NCI-H2081 treated with DMSO at 0.1 percent for 48 hours (cell line): ENCODE measurements at places on chromosomes 1 and 21.

DNA sequence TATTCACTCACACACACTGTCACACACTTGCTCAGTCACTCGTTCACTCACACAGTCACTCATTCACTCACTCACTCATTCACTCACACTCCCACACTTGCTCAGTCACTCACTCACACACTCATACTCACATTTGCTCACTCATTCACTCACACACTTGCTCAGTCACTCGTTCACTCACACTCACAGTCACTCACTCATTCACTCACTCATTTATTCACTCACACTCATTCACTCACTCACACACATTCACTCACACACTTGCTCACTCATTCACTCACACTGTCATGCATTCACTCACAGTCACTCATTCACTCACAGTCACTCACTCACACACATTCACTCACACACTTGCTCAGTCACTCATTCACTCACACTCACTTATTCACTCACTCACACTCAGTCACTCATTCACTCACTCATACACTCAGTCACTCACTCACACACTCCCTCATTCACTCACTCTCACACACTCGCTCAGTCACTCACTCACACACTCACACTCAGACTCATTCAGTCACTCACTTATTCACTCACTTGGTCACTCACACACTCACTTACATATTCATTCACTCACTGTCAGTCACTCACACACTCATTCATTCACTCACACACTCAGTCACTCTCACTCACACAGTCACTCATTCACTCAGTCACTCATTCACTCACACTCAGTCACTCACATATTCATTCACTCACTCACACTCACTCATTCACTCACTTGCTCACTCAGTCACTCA lies 167.0 kb upstream of the C1orf174 start:
- no peak for DNase-seq

GRCh38 chr1:99327357-99327756 lies 63.1 kb downstream of the PLPPR4 start:
- no peak for DNase-seq

DNA sequence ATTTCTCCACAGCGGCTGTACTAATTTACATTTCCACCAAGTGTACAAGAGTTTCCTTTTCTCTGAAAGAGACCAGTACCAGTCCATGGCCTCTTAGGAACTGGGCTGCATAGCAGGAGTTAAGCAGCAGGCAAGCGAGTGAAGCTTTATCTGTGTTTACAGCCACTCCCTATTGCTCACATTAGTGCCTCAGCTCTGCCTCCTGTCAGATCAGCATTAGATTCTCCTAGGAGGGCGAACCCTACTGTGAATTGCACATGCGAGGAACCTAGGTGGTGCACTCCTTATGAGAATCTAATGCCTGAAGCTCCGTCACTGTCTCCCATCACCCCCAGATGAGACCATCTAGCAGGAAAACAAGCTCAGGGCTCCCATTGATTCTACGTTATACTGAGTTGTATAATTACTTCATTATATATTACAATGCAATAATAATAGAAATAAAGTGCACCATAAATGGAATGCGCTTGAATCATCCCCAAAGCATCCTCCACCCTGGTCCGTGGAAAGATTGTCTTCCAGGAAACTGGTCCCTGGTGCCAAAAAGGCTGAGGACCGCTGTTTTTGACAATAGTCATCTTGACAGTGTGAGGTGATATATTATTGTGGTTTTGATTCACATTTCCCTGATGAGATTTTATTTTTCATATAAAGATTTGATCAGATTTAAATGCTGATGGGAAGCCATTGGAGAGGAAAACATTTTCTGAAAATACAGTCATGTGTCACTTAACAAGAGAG lies 45.5 kb upstream of the MRPS6 start:
- DNase-seq, result no peak

- DNase-seq, result no peak
These were observed 32.8 kb upstream of the DNASE2B start for GRCh38 chr1:84365225-84366221.

DNA sequence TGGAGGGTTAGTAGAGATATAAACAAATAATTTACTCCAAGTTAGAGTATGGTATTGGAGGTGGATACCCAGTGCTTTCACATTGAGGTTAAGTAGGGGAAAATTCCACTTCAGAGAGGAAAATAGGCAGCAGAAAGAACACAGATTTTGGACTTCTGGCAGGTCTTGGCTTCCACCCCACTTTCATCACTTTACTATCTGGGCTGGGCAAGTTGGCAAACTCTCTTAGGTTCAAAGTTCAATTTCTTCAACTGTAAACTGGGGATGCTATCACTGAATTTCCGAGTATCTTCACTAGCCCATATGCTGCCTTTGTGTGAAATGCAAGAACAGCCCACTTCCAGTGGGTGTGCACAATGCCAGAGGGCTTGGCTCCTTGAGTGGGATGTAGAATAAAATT lies 214.9 kb downstream of the GABPA start:
- DNase-seq, result no peak

GRCh38 chr21:41598561-41599431 lies 90.8 kb upstream of the TMPRSS2 start:
- no peak for DNase-seq

DNA sequence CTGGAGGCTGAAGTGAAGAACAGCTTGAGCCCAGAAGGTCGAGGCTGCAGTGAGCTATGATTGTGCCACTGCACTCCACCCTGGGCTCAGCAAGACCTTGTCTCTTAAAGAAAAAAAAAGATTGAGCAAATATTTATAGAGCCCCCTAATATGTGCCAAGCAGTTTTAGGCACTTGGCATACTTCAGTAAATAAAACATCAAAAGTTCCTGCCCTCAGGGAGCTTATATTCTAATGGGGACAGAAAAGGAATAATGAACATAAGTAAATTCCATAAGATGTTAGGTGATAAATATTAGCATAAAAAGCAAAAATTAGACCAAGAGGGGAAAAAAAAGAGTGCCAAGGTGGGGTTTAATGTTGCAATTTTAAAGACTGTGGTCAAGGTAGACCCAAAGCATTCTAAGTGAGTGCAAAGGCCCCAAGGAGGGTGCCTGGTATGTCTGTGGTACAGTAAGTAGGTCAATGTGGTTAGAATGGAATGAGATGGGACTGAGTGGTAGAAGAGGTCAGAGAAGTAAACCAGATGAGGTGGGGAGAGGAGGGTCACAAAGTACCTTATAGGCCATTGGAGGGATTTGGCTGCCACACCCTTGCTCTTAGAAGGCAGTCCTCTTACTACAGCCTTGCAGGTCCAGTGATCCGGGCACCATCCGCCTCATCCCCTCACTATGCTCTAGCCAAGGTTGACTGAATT lies 2.2 kb upstream of the TOE1 start:
- DNase-seq, result no peak

DNA sequence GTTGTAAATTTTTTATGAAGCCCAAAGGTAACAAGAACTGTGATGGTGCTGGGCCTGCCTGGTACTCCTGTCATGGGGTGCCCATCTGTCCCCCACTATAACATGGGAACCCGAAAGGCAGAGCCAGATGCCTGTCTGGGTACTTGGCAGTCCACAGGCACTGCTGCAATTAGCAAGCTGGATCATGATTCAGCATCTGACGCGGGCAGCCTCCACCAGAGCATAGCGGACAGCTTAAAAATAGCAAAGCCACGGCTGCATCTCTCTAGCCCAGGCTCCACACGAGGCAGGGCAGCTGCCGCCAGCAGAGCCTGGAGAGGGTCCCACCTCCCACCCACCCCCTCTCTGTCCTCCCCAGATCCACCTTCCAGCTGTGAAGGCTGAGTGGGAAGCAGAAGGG lies 22.9 kb downstream of the SUSD4 start:
- no peak for DNase-seq

- no peak for DNase-seq
These were observed 30.0 kb downstream of the ADAMTS1 start for GRCh38 chr21:26815197-26815596.

DNA sequence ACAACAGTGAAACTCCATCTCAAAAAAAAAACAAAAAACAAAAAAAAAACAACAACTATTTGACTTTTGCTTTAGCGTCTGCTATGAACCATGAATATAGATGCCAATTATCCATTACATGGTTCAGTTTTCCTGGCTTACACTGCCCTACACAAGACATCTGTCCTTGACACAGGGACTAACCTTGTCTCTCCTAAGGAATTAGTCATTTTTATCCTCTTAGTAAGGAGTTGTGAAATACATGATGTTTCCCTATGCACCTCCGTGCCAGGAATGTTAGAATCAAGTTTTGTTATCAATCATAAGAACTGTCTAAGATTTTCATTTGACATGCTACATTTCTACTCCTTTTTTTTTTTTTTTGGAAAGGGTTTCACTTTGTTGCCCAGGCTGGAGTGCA lies 241.8 kb downstream of the KIF26B start:
- no peak for DNase-seq

- DNase-seq, result no peak
These were observed 59.4 kb downstream of the ZZZ3 start for GRCh38 chr1:77623066-77623465.

- no peak for DNase-seq
These were observed 753 bp downstream of the KIF1B start for GRCh38 chr1:10210841-10211804.

- no peak for DNase-seq
These were observed 85.3 kb upstream of the GALNT2 start for GRCh38 chr1:229981736-229982135.

DNA sequence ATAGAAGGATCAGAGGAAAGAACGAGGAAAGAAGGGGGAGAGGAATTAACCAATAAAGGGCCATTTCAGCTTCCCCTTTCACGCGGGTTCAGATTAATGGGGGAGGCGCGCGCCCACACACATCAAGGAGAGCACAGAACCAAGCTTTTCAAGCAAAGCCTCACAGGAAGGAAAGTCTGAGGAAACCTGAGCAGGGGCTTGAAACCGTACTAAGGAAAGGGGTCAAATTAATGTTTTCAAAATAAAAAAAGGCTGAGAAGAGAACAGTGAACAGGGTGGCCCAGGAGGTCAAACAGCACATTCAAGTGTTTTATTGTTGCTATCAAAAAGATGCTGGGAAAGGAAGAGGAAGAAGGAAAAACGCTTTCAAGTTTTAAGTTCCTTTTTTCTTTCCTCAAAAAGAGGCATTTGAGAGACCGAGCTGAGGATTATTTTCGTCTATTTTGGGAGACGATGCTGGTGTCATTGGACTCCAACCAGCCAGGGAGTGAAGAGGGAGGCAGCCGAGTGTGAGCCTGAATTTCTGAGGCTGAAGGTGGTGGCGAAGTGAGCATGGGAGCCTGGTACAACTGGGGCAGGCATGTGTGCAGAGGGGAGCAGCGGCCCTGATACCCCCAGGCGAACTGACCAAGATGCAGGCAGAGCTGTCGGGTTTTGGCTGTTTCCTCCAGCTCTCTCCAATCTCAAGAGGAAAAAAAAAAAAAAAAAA lies 88.4 kb downstream of the PROX1 start:
- DNase-seq, result no peak

- DNase-seq, result no peak
These were observed 11.5 kb downstream of the RIPK4 start for GRCh38 chr21:41755258-41755933.

DNA sequence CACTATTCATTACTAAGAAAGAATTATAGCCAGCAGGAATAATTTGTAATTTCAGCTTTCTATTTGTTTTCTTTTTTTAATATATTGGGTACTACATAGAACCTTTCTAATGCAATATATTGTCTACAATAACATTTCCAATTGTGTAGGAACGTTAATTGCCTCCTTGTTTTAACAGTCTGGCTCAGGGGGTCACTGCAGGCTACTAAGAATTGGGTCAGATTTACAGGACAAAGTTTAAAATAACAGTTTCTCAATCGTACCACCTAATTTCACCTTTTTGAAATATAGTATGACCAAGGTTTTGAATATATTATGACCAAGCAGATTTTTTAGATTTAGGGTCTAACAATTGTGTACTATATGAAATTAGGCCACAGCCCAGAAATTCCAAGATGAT lies 2.4 kb downstream of the CFH start:
- DNase-seq, result no peak

DNA sequence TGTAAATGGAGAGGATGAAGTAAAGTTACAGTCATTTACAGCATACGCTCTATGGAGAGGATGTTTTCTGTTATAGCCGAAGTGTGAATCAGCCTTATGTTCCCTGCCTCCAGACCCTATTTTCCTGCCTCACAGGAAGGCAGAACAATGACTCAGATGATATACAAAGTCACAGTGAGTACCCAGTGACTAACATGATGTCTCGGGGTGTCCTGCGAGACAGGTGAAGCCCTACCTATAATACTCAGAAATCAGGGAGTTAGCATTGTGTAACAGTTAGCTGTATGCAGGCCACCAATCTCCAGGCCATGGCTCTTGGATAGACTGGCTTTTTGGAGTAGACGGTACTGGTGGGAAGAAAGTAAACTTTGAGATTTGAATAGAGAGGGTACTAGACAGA lies 55.6 kb upstream of the FBXO28 start:
- DNase-seq, result no peak

GRCh38 chr21:41397471-41397891 lies 28.6 kb upstream of the MX1 start:
- DNase-seq, result no peak

- DNase-seq, result no peak
These were observed 5.4 kb downstream of the SLC6A9 start for GRCh38 chr1:44025816-44026215.

- DNase-seq, result no peak
These were observed 11.9 kb upstream of the EDN2 start for GRCh38 chr1:41496080-41497055.

- no peak for DNase-seq
These were observed 21.5 kb downstream of the OLIG2 start for GRCh38 chr21:33047231-33047630.

GRCh38 chr1:182764029-182764727 lies 25.4 kb upstream of the NPL start:
- DNase-seq, result no peak

DNA sequence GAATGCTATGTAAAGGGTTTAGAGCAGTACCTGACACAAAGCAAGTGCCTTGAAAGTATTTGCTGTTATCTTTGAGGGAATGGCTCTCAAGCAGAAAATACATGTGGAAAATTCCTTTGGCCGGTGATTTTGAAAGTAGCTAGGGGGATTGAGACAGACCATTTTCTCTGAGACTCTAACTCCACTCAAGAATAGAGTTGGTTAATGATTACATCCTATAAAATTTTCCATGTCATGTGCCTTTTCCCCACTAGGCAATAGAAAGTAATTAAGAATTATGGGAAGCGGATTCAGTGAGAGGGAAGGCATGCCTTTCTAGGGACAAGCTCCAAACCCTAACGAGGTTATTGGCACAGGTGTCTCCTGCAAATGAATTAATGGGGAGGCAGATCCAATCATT lies 276.0 kb downstream of the GPATCH2 start:
- no peak for DNase-seq

- DNase-seq, result no peak
These were observed 33.0 kb downstream of the PIK3C2B start for GRCh38 chr1:204461331-204462228.

DNA sequence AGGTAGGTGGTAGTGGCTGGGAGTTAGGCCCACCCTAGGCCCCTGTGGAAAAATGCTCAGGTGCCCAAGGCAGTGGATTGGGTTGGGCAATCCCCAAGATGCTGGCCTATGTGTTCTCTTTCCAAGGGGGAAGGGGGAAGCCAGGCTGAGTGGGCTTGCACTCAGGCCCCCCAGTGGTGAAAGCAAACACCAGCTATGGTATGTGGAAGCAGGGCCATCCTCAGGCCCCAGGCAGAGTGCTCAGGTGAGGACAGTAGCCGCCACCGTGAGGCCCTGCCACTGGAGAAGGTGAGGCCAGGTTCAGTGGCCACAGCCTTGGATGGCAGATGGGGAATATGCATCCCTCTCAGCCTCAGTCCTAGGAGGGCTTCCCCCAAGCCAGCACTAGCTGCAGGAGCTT lies 11.8 kb downstream of the LY9 start:
- DNase-seq, result no peak
